ENCODE measurements at places on chromosomes 4 and X.
A peak's percentile ranks its signal among the peaks of the same experiment; 100 is the strongest.

GRCh38 chr4:5990446-5991160 is 27.6 kb downstream of the C4orf50 start:
- DNase-seq, result no peak

DNA sequence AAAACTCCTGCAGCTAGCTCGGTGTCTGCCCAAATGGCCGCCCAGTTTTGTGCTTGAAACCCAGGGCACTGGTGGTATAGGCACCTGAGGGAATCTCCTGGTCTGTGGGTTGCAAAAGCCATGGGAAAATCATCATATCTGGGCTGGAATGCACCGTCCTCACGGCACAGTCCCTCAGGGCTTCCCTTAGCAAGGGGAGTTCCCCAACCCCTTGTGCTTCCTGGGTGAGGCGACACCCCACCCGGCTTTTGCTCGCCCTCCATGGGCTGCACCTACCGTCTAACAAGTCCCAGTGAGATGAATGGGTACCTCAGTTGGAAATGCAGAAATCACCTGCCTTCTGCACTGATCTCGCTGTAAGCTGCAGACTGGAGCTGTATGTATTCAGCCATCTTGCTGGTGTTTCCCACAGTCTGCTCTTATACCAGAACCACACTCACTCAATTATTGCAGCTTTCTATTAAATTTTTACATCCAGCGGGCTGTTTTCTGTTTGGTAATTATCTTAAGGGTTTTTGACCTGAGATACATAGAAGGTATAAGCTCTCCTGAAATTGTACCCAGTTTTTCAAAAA is 36.7 kb upstream of the NPNT start:
- DNase-seq, result no peak

DNA sequence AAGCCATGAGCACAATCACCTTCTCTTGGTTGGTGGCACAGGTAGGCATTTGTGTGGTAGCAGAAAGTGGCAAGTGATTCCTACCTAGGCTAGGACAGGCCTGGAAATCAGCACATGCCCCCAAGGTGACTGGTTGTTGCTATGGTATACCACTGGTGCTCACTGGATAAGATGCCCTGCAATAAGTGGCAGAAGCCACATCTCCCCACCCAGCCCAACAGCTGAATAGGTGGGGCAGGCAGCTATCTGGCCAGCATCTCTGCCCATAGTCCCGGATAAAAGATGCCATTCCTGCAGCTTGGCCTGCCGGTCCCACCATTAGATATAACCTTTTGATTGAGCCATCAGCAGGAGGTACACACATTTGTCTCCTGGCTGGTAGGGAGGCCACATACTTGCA is 21.1 kb downstream of the AMER1 start:
- DNase-seq, result no peak

DNA sequence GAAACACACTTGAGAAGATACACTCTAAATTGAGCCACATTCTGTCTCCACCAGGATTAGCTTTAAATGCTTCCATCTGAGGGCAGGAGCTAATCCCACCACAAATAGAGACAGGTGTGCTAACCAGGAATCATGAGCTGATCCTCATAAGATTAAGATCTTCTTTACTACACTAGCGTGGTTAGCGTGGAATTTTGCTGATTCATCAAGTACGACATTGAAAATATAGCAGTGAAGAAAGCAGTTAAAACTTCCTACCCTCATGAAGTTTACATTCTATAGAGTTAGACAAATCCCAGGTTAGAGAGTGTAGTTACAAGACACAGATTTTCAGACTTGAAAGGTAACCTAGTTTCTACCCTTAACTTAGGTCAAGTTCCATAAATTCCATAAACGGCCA is 5.3 kb upstream of the APELA start:
- DNase-seq, result no peak

- DNase-seq, result no peak
Measured at GRCh38 chr4:82661181-82661992, 99.6 kb upstream of the TMEM150C start.

DNA sequence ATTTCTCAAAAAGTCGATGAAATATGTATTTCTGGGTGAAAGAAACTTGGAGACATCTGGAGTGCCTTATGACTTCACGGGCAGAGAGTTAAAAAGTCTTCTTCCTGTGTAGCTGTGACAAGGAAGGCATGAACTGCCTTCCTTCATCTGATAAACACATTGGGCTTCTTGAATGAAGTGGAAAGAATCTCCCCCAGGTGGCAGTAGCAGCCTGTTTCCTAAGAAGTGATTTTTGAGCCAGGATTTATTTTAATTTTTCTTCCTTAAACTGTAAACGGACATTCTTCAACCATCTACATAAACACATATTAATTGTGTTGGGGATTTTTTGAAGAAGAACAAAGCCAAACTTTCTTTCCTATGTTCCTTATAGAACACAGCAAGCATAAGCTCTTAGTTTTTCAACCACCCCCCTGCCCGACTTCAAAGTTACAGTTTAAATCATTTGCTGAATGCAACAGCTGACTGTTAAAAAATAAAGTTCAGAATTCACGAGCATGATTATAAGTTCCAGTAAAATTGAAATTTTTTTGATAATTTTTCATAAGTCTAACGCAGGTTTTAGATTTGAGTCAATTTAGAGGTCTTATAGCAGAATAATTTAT is 980 bp upstream of the GIMD1 start:
- DNase-seq, result no peak

DNA sequence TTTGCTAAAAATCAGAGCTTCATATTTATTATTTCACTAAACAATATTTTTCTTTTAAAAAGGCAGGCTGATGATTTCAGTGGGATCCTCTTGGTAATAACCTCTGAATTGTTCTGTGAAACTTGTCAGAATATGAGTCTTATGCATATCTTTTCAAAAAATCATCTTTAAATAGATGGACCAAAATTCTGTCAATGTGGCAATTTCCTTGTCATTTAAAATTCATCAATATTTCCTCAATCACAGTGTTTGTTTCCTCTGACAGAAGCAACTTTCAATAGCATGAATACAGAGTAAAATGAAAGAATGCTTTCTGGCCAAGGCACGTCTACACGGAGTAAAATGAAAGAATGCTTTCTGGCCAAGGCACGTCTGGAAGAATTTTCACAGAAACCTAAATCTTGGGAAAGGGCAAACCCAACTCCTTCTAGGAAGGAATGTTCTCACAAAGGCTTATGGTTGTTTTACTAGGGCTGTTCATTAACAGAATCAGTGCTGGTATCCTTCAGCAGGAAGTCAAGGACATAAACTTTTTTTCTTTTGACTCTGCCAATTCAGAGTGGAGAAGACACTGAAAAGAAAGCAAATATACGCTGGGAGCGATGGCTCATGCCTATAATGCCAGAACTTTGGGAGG is 99.0 kb upstream of the GPR34 start:
- no peak for DNase-seq

DNA sequence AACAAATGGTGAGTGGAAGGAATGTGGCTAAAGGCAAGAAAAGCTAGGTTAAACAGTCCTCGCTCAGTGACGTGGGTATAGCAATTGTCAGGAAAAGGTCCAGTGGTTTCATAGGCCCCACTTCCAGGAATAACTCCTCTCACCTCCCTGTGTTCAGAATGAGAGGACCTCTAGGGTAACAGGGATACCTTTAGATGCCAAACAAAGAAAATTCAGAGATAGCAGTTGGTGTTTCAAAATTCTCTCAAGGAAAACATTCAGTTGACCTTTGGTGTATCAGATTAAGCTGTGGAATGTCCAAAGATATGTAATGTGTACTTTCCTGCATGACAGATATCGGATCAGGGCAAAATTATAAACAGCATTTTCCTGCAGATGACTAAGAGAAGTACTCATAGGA is 155.9 kb downstream of the ARHGAP6 start:
- DNase-seq, result no peak

GRCh38 chr4:135775909-135776308 is 1574.3 kb upstream of the PABPC4L start:
- DNase-seq, result no peak

- DNase-seq, result no peak
Measured at GRCh38 chr4:24713604-24714003, 81.8 kb upstream of the SOD3 start.

DNA sequence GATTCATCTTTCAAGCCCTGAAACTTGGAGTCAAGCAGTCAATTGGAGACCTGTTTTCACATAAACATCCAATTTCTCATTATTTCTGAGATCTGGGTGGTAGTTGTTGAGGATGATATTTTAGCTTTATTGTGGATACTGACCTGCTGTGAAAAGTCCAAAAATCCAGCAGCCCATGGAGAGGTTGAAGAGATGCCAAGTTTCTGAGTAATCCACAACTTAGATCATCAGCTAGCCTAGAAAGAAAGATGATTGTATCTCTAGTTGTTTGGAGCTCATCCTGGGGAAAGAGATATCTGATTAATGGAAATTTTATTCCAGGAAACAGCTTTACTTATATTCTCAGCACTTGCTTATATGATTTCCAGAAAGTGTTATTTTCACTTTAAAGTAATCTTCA is 48.6 kb upstream of the DCX start:
- no peak for DNase-seq

DNA sequence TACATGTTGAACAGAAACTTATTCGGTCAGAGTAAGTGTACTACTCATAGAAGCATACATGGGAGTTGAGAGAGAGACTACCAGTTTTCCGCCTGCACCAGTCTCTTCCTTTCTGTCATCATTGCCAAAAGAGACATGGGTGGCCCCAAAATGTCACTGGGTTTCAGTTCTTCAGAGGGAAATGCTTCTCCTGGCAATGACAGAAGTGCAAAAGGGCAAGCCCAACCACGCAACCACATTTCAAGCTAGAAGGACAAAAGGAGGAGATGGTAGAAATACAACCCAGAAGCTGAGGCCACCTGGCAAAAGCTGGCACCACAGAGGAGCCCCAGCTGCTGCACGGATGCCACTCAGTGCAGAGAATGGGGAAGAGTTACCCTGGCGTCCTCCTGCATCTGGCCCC is 320.1 kb downstream of the BCOR start:
- DNase-seq, result no peak

- DNase-seq, result no peak
Measured at GRCh38 chr4:71141125-71141524, 147.7 kb downstream of the DCK start.

DNA sequence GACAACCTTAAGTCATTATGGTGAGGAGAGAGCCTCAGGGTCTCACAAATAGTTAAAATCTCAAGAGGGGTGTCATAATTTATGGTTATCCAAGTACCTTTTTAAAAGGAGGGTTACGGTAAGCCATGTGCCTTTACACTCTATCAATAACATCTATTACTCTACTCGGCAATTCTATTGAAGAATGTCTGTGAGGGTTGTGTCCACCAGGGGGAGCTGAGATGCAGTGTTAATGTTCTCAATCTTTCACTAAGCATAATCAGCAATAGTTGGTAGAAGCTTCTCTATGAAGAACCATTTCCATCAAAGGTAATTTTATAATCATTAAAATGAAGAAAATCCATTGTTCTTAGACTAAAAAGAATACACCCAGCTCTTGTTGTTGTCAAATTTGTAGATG is 457.4 kb downstream of the CENPC start:
- DNase-seq, result no peak

DNA sequence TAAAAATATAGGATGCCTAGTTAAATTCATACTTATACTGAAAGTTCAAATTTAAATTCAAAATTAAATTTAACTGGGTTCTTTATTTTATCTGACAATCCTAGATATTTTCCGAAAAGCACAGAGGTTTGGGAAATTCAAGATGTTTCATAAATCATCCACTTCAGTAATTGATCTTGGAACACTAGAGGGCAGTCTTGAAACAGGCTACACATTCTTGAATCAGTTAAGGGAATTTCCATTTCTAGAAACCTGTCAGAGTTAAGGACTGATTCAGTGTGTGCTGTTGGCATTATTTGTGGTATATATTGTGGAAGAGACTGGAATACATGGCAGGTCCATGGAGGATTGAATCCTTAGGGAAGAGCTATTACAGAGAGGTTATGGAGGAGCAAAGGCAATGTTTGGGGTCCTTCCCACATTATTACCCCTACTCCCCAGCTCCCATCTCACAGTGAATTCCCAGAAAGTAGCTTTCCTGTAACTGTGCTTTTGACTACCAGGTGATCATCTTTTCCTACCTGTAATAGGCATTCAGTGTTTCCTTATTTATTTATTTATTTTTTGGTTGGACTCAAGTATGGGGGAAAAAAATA is 92.9 kb downstream of the EGF start:
- no peak for DNase-seq

GRCh38 chr4:119623025-119623424 is 5.6 kb downstream of the PDE5A start:
- no peak for DNase-seq

GRCh38 chr4:151703401-151703800 is 57.4 kb downstream of the GATB start:
- DNase-seq, result no peak

DNA sequence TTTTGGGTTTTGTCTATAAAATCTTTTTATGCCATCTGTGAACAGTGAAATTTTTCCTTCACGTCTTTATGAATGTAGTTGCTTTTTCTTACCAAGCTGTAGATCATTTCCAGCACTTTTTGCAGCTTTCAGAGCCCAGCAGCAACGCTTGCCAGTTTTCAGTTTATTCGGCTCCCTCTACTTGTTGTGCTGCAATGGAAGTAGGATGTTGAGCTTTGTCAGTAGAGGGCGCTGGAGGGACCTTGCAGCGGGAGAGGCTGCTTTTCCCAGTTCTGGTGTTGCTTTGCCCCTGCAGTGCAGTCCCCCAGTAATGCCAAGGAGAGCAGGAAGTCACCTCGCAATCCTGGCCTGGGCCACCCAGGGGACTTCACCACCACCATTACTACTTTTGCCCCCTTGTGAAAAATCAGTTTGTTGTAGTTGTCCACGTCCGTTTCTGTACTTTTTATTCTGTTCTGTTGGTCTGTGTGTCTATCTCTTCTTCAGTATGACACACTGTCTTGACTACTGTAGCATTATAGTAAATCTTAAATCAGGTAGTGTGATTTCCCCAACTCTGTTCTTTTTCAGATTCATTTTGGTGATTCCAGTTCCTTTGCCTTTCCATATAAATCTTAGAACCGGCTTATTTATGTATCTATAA is 21.8 kb downstream of the CMC4 start:
- no peak for DNase-seq

- DNase-seq, result no peak
Measured at GRCh38 chr4:5941601-5942000, 48.7 kb upstream of the CRMP1 start.

- DNase-seq, result peak; percentile 9
Measured at GRCh38 chrX:78104447-78105176, 564 bp downstream of the PGK1 start.

DNA sequence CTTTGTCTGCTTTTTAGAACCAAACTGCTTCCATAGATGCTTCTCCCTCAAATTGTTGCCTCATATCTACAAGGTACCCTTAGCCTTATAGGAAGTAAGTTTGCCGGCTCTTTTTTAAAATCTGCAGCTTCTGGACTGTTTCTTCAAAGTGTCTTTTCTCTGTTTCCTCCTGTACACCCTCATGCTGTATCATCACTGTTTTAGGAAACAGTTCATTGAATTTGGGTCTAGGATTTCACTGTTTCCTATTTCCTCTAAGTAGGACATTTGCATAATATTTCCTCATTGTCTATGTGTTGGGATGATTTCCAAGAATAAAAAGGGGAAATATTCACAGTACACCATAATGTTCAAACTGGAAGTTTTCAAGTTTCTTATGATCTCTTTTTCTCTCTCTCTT is 43.0 kb downstream of the BANK1 start:
- no peak for DNase-seq
